ENCODE measurements at places on chromosomes 1 and 21. TPM values are rescaled to one million over a fixed set of nuclear protein-coding genes. Genes with fewer than 3 reads are reported as not detected.

Gene CLCA4
- polyA plus RNA-seq: 0.04 TPM

Gene ZNF362
- 27.1 TPM for polyA plus RNA-seq

Gene KLHDC8A
- polyA plus RNA-seq: 8.7 TPM

Gene IARS2
- 75.9 TPM for polyA plus RNA-seq

Gene CREG1
- 156 TPM for polyA plus RNA-seq

Gene AKR1A1
- polyA plus RNA-seq: 256 TPM

Gene PRRX1
- polyA plus RNA-seq: 3.3 TPM

DNA sequence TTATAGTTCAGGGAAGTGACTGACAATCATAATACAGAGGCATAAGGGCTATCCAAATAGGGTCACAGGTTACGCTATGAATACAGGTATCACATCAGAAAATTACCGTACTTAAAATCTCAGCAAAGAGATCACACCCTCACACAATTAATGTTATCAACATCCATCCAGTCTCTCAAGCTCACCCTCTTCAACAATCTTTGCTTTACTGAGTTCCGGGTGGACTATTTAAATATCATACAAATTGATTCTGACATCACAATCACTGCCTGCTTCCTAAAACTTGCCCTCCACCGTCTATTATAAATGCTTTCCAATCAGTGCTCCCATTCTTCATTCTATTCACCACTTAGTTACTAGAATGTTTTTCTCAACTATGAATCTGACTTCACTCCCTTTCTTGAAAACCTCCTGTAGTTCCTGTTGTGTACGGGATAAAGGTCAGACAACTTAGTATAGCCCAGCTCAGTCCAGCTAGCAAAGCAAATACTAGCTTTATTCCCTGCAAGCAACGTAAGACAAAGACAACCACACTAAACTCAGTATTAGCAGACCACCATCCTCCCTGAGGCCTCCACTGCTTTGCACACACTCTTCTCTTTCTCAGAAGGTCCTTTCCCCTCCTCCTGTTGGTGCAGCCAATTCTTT, 398.7 kb downstream of the SMYD3 start:
- no peak overlapping the region for H3K27ac ChIP-seq
- DNase-seq: peak; percentile 34
- H3K36me3 ChIP-seq: no peaks in the 10 kb centered on the region
- H3K27me3 ChIP-seq: no peaks in the 10 kb centered on the region
- H3K4me3 ChIP-seq: no peak overlapping the region

GRCh38 chr1:59014827-59015226, 231.0 kb upstream of the JUN start:
- no peaks in the 10 kb centered on the region for H3K36me3 ChIP-seq
- H3K4me3 ChIP-seq: no peak overlapping the region
- no peak for DNase-seq
- no peak overlapping the region for H3K27ac ChIP-seq
- peaks cover 23% of the 10 kb centered on the region for H3K4me1 ChIP-seq

DNA sequence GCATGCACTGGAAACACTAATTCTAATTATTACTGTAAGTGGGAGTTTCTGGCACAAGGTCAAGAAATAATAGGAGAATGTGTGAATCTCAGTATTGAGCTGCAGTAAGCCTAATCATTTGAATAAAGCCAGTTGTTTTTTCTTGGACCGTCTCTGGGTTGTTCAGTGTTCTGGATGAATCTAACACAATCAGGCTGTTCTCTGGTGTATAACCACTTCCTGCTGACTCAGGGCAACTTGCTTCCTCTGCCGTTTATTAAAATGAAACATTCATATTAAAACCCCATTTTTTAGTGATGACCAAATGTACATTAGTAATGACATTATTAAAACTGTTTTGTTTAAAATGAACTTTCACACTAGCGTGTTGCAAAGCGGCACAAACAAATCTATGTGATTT, 273.1 kb upstream of the SNX7 start:
- no peaks in the 10 kb centered on the region for H3K27me3 ChIP-seq
- H3K36me3 ChIP-seq: no peaks in the 10 kb centered on the region
- H3K4me3 ChIP-seq: no peak overlapping the region

DNA sequence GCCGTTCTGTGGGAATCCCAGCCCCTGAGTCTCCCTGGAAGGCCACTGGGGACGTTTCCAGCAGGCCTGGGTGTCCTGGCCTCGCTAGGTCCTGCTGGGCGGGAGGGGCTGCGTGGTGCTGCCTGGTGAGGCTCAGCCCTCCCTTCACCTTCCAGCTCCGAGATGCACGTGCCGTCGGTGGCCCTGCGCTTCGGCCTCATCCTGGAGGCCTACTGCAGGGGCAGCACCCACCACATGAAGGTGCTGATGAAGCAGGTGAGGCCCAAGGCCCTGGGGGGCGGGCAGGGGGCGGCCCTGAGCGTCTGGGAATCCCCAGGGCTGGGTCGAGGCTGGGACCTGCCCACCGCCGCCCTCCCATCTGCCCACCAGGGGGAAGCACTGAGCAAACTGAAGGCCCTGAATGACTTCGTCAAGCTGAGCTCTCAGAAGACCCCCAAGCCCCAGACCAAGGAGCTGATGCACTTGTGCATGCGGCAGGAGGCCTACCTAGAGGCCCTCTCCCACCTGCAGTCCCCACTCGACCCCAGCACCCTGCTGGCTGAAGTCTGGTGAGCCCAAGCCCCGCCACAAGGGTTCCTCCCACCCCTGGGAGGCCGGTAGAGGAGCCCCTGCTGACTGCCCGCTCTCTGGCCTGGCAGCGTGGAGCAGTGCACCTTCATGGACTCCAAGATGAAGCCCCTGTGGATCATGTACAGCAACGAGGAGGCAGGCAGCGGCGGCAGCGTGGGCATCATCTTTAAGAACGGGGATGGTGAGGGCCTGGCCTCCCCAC, 70.3 kb downstream of the PIK3CD start:
- H3K27ac ChIP-seq: no peak overlapping the region
- peaks cover 50% of the 10 kb centered on the region for H3K36me3 ChIP-seq
- H3K4me1 ChIP-seq: peaks cover 13% of the 10 kb centered on the region
- H3K4me3 ChIP-seq: no peak overlapping the region

GRCh38 chr1:88890791-88891317, 513 bp downstream of the GTF2B start:
- peak; percentile 51 for DNase-seq
- H3K27me3 ChIP-seq: no peaks in the 10 kb centered on the region
- H3K36me3 ChIP-seq: peaks cover 6% of the 10 kb centered on the region

DNA sequence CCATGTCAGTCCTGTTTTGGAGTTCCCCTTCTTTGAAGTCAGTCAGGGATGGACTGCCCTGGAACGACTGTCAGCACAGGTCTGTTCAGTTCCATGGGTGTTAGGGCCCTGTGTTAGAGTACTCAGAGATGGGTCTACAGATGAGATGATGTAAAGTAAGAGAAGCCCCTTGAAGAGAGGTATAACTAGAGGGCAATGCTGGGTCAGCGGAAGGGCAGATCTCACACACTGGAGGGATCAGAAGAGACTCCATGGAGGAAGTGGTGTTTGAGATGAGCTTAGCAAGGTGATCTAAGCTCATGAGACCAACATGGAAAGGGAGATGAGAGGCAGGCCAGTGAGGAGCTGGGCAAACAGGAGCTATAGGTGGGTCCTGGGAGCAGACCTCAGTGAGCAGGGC, 7.6 kb downstream of the PPFIA4 start:
- no peak overlapping the region for H3K4me3 ChIP-seq
- no peaks in the 10 kb centered on the region for H3K4me1 ChIP-seq
- H3K27me3 ChIP-seq: peaks cover 3% of the 10 kb centered on the region
- H3K36me3 ChIP-seq: no peaks in the 10 kb centered on the region

GRCh38 chr1:237740846-237741245, 149.9 kb downstream of the ZP4 start:
- no peaks in the 10 kb centered on the region for H3K36me3 ChIP-seq
- H3K4me1 ChIP-seq: peaks cover 3% of the 10 kb centered on the region
- H3K4me3 ChIP-seq: no peak overlapping the region
- H3K27me3 ChIP-seq: no peaks in the 10 kb centered on the region
- peak; percentile 74 for DNase-seq

- peak overlapping the region; percentile 80 for H3K27ac ChIP-seq
- no peak for DNase-seq
- no peaks in the 10 kb centered on the region for H3K36me3 ChIP-seq
- peaks cover 53% of the 10 kb centered on the region for H3K4me1 ChIP-seq
- H3K27me3 ChIP-seq: no peaks in the 10 kb centered on the region
Measured at GRCh38 chr1:109394591-109395281, 3.0 kb downstream of the SORT1 start.

DNA sequence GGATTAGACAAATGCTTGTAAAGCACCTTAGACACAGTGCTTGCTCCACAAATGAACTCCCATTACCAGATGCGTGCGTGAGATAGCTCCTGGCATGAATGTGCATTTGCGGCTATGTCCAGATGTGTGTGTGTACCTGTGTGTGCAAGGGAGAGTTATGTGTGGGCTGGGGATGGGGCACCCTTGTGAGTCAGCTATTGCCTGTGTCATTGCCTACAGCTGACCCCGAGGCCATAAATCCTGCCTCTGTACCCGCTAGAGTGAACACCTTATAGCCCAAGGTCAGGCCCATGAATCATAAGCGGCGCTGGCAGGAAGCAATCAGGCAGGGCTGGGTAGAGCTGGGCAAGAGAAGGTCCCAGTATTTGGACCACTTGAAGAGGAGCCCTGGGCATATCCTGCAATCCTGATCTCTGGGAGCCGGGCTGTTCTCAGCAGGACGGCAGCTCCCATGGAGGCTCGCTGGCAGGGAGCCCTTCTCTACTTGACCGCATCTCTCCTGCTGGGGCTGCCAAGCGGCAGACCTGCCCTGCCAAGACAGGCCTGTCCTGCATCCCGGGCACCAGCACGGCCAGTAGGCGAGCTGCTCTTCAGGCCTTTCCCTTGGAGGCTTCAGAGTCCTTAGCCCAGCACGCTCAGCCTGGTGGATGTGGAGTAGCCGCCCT, 86.4 kb downstream of the TMEM53 start:
- peak; percentile 44 for DNase-seq
- peaks cover 11% of the 10 kb centered on the region for H3K27me3 ChIP-seq
- no peak overlapping the region for H3K27ac ChIP-seq
- no peak overlapping the region for H3K4me3 ChIP-seq
- no peaks in the 10 kb centered on the region for H3K36me3 ChIP-seq
- peaks cover 35% of the 10 kb centered on the region for H3K4me1 ChIP-seq

DNA sequence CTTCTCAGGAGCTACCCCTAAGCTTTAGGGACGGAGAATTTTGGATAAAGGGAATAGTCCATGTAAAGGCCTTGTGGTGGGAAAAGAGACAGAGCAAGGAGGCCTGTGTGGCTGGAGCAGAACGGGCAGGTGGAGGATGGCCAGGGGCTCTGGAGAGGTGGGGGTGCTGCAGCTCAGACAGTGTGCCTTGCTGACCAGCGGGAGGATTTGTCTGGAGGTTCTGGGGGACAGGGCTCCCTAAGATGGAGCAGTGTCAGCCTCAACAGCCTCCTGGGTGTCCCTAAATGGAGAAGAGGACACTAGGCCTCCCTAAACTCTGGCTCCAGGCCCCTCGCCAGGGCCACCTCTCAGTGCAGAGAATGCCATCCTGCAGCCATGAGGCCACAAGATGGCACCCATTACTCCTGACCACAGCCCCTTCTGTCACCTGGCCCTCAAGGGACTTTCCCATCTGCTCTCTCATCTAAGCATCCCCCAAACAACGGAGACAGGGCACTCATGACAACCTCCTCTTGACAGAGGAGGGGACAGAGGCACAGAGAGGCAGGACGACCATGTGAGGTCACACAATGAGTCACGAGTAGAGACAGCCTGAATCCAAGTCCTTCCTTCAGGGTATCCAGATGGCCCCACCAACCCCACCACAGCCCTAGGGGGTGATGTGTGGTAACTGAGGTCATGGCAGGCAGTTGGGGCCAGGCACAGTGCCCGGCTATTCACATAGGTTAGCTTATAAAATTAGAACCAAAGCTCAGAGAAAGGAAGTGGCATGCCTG, 94.7 kb downstream of the DMRTB1 start:
- H3K27ac ChIP-seq: no peak overlapping the region
- no peaks in the 10 kb centered on the region for H3K4me1 ChIP-seq
- H3K36me3 ChIP-seq: no peaks in the 10 kb centered on the region
- no peaks in the 10 kb centered on the region for H3K27me3 ChIP-seq

GRCh38 chr1:104932949-104933679, 1183.4 kb downstream of the AMY1C start:
- H3K36me3 ChIP-seq: no peaks in the 10 kb centered on the region
- no peaks in the 10 kb centered on the region for H3K4me1 ChIP-seq
- H3K27ac ChIP-seq: no peak overlapping the region
- DNase-seq: no peak

DNA sequence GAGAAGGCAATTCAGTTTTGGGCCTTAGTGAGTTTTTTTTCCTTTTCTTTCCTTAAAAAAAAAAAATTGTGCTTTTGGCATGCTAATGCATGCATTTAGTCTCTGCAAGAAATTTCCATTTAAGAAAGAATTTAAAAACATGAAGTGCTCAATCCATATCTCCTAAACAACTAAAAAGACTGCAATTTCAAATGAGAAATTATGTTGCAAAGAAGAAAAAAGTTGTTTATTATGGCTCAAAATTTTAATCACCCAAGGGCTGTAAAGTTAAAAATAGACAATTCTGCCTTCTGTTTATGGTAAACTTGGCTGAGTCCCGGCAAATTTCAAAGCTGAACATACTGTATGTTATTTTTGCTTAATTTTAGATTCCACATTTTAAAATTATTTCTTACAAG, 59.7 kb downstream of the NFIA start:
- H3K27ac ChIP-seq: peak overlapping the region; percentile 47
- no peak overlapping the region for H3K4me3 ChIP-seq
- H3K36me3 ChIP-seq: no peaks in the 10 kb centered on the region
- H3K27me3 ChIP-seq: no peaks in the 10 kb centered on the region
- peaks cover 14% of the 10 kb centered on the region for H3K4me1 ChIP-seq
- DNase-seq: no peak

- H3K36me3 ChIP-seq: no peaks in the 10 kb centered on the region
- H3K27ac ChIP-seq: peak overlapping the region; percentile 74
- peaks cover under 1% of the 10 kb centered on the region for H3K27me3 ChIP-seq
- H3K4me3 ChIP-seq: peak overlapping the region; percentile 88
- no peak for DNase-seq
Measured at GRCh38 chr21:39444421-39445180, 977 bp downstream of the LCA5L start.

DNA sequence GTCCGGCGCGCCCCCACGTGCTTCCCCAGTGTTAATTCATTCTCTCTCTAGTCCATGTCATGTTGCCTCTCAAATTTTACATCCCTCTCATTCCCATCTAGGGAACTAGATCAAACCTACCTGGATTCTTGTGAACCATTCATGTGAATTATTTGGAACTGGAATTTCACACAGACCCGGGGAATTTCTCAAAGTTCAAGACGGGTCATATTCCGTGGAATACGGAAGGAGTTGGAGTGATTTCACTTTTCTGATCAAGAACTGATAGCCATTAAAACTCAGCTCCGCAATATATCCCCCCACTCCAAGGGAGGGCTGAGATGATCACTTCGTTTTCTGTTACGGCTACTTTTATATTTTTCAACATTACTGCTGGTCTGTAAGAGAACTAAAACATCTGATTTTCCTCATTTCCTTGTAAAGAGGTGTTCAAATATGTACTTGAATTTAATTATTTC, 1.0 kb upstream of the ENO1 start:
- H3K27me3 ChIP-seq: no peaks in the 10 kb centered on the region
- H3K27ac ChIP-seq: peak overlapping the region; percentile 98
- no peak for DNase-seq
- peak overlapping the region; percentile 67 for H3K4me3 ChIP-seq
- H3K36me3 ChIP-seq: peaks cover 15% of the 10 kb centered on the region
- peaks cover 40% of the 10 kb centered on the region for H3K4me1 ChIP-seq
